ENCODE measurements at places on chromosomes 4 and X.

- no peak for DNase-seq
These were observed 3.2 kb downstream of the SLITRK2 start for GRCh38 chrX:145820825-145821224.

GRCh38 chr4:168059251-168059650, 33.1 kb upstream of the ANXA10 start:
- no peak for DNase-seq

DNA sequence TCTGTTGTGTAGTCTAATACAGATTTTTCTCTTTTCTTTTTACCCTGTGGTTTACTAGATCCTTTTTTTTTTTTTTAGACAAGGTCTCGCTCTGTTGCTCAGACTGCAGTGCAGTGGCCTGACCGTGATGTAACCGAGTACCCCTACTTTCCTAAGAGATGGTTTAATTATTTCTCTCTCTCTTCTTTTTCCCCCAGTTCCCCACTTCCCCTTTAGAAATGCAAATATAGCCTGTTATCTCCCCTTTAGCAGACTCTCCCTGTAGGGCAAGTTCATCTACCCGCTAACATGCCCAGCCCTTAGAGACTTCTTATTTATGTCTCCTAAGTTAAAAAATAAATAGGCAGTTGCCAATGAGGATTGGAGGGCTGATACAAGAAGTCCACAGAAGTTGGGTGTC, 4.5 kb downstream of the SNX25 start:
- DNase-seq = no peak

- no peak for DNase-seq
These were observed 7.4 kb upstream of the ACSL4 start for GRCh38 chrX:109740433-109740809.

DNA sequence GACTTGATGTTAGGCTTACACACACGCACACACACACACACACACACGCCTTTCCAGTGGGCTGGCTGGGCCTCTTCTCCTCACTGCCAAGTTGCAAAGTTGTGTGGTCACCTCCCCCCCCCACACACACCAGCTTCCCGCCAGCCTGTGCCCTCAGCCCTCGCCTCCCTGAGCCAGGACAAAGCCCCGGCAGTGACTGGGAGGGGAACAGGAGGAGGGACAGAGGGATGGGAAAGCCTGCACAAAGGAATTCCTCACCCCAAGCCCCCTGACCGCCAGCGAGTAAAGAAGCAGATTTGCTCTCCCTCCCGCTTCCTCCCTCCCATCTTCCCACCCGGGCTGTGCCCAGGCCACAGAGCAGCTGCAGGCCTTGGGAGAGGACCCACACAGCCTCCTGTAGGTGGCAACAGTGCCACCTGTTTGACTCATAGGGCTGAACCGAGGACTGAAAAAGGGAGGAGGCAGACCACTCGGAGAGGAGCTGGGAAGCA, at the start of gene GDPD2:
Gene GDPD2, plus strand, starts transcription at position 464 of the 491 bp plus-strand sequence. CDS start 1,671 bp downstream, outside the sequence.
- DNase-seq = no peak

DNA sequence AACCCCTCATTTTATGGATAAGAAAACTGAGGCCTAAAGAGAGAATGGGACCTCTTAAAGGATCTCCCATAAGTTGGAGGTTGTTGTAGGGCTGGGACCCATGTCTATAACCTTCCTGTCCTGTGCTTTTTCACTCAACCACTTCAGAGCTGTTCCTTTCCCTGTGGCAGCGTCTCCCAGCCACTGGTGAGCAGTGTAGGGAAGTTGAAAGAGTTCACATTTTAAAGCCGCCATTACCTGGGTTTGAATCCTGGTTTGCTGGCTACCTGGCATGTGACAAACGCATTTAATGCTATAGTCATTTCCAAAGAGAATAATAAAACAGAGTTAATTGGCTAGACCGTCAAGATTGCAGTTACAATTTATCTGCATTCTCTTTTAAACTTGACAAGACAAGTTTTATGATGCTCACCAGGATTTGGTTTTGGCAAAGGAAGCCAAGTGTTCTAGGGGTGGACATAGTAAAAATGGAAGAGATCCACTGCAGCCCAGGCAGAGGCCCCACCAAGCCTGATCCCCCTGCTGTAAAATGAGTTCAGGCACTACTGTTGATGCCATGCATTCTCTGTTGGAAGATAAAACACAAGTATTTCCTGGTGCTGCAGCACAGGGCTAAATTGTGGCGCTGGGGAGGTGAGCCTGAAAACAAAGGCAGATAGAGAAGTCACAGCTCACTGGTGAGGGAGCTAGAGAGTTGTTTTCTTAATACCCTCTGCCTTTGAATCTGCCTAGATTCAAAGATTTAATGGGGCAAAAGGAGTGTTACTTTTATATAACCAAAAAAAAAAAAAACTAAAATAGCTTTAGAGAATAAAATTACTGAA, 218.7 kb downstream of the NWD2 start:
- no peak for DNase-seq

DNA sequence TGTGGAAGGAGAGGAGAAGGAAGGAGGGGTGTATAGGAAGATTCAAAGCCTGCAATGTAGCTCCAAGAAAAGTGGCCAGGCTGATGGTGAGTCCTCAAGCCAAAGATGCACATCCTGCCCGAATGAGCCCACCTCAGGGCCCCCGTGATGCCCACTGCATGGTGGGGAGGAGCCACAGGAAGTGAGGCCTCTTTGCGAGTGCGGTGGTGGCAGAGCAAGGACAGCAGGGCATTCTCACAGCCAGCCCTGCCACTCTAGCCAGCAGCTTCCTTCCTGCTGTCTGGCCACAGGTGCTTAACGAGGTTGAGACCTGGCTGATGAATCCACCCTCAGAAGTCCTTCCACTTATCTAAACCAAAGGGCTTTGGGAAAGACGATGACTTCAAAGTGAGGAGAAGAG, 55.8 kb downstream of the BCOR start:
- no peak for DNase-seq

DNA sequence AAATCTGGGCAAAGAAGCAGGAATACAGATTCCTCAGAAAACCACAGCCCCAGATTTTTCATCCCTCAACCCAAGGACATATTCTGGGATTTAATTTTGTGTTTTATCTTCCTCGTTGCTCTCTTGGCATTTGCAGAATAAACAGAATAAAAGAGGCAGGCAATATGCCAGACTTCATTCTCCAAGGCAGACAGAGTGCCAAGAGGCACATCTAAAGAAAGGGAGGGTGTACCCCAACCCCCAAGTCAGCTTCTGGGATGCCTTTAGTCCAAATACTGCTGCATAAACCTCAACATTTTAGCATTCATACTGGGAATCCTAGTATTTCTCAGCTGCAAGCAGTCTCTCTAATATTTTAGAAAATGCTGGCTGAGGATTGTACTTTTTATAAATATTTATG, 629.2 kb downstream of the KLHL13 start:
- DNase-seq = no peak

DNA sequence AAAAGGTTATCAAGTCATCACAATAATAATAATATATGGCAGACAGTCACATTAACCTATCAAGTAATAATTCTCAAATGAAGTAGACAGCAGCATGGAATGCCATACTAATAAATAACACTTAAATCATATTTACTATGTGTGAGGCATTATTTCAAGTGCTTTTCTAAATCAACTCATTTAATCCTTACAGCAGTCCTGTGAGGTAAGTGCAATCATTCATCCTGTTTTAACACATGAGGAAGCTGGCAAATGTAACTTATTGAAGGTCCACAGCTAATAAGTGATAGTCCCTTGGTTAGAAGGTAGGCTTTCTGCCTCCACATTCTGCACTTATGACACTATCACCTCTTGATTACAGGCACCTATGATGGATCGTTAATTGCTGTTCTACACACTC, 24.5 kb downstream of the GABRA4 start:
- DNase-seq = no peak

DNA sequence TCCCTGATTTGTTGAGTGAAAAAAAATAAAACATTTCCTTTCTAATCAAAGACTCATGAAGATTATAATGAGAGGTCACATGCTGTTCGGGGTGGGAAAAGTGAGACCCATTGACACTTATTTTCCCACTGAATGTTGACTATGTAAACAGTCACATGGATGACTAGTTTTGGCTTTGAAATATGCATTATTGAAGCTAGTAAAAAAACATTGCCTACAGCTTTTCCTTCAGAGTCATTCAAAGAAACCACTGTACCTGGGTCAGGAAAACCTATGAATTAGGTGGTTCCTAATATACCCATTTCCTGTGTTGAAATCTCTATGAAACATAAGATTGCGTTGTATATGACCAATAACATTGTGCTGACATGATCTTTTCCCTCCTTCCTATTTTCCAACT, 251.2 kb downstream of the CFAP299 start:
- DNase-seq = no peak

DNA sequence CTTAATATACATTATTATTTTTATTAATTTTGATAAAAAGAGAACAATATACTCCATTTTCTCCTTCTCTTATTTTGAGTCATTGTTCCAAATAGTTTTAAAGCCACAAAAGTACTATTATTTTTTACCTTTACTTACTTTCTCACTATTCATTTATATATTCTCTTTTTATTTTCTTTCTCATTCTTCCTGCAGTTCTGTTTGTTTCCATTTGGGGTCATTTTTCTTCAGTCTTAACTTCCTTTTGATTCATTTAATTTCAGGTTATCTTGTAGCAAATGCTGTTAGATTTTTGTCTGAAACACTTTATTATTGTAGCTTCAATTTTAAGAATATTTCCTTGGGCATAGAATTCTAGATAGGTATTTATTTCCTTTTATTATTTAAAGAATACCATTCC, 438.6 kb upstream of the EPHA5 start:
- no peak for DNase-seq
